ENCODE measurements at places on chromosomes 4 and X.

DNA sequence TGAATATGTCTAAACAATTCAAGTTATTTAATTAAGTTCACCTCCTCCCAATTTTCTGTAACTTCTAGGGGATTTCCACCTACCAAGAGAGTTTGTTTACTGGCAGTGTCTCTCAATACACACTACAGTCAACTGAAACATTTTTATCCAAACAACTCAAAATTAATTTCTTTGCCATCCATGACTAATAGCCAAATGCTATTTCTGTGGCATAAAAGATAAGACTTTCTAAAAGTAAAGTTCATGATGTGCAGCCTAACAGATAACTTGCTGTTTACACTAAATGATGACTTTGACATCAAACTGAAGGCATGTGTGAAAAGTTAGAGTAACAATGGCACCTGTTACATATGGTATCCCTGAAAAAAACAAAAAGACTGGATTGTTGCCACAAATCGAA is 7.3 kb downstream of the TAB3 start:
- no peak for DNase-seq

DNA sequence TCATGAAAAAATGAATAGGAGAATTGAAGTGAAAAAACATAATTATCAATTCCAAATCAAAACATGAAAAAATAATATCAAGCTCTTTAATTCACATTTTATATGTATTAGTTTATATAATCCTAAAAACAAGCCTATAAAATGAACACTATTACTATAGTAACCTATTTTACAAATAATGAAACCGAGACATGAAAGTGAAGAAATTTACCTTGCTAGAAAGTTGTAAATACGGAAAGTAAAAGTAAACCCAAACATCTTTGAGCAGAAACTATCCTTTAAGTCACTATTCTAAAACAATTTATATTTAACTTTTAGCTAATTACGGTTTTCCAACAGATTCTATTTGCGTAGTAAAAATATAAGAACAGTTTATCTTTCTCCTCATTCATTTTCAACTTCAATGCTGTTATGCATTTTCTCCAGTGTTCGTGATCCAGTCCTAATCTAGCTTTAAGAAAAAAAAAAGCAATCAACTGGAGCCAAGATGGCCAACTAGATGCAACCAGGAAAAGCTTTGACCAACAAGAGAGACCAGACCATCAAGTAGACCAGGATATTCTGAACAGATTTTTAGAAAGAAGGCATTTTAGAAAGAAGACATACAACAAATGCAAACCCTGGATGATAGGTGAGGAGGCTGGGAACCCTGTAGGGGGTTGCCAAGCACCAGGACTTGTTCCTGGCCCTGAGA is 67.0 kb downstream of the DDX53 start:
- DNase-seq = no peak

- DNase-seq = no peak
Observed at GRCh38 chrX:69079268-69079667, 86.0 kb downstream of the PJA1 start.

DNA sequence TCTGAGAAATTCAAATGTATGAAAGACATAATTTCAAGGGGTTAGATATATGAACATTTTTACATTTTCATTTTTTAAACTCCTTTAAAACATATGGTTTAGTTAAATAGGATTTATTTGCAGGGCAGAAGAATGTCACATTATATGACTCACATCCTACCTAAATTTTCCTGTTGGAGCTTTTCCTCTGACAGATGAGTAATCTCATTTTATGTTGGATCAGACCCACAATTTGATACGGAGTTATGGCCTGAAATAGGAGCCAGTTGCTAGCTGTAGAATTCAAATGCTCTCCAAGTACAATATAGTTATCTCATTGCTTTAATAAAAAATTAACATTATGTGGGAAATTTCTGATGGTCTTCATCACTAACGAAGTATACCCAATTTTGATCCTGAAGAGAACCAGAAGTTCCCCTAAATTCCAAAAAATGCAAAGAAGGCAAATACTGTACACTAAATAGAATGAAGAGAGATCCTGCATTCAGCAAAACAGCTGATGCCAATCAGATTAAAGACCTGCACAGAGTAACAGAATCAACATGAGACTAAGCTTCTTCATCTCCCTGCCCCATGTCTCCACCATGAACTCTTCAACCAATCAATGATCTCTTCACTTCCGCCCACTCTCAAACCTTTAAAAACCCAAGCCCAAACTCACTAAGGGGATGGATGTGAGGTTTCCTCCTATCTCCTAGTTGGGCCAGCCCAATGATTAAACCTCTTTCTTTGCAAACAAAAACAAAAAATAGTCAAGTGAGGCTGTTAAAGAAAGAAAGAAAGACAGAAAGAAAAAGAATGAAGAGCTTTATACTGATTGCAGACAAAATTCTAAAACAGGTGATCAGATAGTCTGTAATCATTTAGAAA is 10.9 kb upstream of the EXOSC9 start:
- DNase-seq = no peak

- DNase-seq = no peak
Observed at GRCh38 chr4:76283900-76284299, 22.6 kb upstream of the STBD1 start.

- no peak for DNase-seq
Observed at GRCh38 chrX:47500554-47500953, 17.5 kb upstream of the ZNF41 start.

All from NCI-H510A treated with DMSO at 0.1 percent for 48 hours (cell line).